LHCN-M2 (cell line): ENCODE measurements at places on chromosomes 1 and 21. TPM values are rescaled to one million over a fixed set of nuclear protein-coding genes. Genes with fewer than 3 reads are reported as not detected.
A peak's percentile ranks its signal among the peaks of the same experiment; 100 is the strongest.

RYR2 gene
- total RNA-seq: 0.06 TPM in 1 of 2 replicates, not detected in the other

DNA sequence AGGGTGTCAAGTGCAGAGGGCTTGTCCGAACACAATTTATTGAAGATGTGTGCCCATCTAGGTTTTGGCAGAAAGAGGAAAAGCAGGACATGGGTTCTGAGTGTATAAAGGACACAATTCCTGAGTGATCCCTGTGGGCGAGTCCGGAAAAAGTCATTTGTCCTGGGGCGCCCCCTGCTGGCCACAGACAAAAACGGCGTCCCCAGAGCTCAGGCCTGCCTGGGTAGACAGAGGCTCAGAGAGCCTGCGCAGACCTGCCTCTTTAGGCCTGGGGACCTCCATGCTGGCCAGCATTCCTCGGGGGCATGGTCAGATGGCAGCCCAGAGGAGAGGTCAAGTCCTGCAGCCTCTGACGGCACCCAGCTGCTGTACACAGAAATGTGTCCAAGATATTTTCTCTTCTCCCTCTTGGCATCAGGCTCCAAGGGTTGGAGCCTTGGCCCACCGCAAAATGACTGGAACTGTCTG lies 65.5 kb upstream of the LRP8 start:
- DNase-seq: peak; percentile 71

DIO1 gene
- total RNA-seq: not detected in 2 replicates

GRCh38 chr1:9840176-9840575 lies 16.4 kb upstream of the CLSTN1 start:
- DNase-seq: no peak

NBPF12 gene
- 3.6 and 4.9 TPM in 2 replicates for total RNA-seq

DNA sequence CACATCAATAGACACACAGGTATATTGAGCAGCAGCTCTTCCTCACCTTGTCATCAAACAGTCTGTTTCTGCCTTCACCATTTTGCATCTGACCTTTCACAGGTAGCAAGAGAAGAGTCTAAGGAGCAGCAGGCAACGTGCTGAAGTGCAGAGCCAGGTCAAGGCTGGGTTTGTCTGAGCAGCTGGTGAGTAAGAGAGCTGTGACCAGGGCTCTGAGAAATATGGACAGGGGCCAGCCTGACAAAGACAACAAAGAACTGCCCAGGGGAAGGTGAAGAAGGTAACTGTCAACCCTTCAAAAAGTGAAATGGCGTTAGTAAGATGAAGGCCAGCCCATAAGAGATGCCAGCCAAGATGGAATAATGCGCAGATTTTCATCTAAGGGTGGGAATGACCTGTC lies 58.9 kb upstream of the LRRC8D start:
- DNase-seq: no peak

DNA sequence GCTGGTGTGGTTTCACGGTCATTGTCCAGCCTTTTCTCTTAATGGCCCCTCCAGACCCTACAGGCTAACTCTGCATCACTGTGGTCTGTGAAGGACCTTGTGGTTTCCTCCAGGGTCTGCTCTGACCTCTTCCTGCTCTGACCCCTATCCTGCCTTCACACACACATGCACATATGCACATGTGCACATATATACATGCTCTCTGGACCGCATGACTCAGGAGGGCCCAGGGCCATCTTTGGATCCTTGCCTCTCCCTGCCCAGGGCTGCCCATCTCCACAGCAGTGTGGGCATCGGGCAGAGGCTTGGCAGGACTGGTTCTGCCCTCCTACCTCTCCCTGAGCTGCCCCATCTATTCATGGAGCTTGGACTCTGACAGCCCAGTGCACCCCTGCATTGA lies 510.9 kb downstream of the PTPRU start:
- no peak for DNase-seq

GRCh38 chr1:58312461-58312860 lies 234.1 kb downstream of the OMA1 start:
- DNase-seq: no peak

DNA sequence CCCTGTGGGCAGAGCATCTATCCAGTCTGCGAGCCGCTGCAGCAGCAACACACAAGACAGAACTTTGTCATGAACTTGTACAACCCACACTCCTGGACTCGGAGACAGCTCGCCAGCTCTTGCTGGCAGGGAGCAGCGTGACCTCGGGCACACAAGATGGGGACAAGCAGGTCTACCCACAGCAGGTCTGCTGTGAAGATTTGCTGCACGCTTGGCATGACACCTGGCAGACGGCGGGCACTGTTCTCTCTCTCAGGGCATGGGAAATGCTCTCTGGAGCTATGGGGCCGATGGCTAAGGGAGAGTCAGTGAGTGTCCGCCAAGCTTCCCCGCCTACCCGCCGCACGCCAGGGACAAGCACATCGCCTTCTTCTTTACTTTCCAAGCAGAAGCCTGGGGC lies 90.0 kb downstream of the STUM start:
- DNase-seq: no peak
